ENCODE measurements at places on chromosomes 2 and 18.

GRCh38 chr18:45783097-45784075, 42.1 kb upstream of the SIGLEC15 start:
- no peak for DNase-seq

DNA sequence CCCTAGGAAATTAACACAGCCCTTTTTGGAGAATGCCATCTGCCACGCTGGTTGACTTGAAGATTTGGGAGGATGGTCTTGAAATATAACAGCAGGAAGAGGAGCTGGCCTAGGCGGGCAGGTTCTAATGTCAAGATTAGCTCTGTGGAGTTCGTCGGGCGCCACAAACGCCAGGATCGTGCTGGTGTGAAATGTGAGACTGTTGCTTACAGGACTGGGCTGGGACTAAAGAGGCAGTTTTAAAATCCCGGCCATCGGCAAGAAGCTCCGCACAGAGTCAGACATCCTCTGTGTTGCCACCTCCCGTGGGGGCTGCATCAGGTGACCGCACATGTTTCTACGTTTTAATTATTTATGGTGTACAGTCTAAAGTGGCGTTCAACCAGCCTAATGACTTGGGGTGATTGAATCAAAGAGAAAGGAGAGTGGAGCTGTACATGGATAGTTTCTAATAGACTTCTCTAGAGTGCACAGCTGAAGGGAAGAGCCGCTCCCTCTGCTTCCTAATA, 99.4 kb upstream of the BCL11A start:
- DNase-seq = no peak

DNA sequence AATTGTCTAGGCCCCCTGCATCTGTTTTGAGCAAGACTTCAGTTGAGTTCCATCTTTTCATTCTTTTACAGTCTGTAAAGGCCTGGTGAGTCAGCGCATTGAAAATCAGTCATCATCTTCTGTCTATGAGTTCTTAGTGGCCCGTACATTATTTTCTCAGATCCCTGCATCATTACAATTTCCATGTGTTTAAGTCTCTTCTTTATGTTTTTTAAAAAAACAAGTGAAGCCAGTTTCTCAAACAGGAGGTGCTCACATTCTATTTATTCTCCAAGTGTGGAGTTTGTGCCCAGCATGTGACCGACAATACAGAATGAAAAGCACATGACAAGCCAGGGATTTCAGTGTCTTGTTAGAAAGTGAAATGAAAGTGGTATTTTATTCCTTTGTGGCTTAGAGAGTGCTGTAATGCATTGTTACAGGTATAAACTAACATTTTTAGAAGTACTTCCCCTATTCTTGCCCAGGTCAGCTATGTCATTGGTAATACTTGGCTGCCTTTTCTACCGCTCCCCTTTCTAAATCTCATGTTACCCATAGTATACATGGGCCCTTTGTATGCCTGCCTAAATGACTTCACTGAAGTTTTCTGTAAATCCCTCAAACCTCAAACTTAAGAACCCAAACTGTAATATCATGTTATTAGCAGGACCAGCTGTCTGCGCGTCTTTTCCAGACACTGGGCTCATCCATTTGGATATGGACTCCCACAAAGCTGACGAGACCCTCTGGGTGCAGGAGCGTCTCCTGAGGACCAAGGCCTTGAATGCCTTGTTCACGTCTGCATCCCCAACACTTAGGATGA, 67.6 kb downstream of the FEZ2 start:
- DNase-seq = no peak

GRCh38 chr18:3235846-3236245, 11.8 kb upstream of the MYL12A start:
- DNase-seq = no peak

GRCh38 chr2:42138163-42139015, 30.8 kb upstream of the EML4 start:
- no peak for DNase-seq

GRCh38 chr18:10301831-10302483, 152.5 kb upstream of the APCDD1 start:
- DNase-seq = no peak

DNA sequence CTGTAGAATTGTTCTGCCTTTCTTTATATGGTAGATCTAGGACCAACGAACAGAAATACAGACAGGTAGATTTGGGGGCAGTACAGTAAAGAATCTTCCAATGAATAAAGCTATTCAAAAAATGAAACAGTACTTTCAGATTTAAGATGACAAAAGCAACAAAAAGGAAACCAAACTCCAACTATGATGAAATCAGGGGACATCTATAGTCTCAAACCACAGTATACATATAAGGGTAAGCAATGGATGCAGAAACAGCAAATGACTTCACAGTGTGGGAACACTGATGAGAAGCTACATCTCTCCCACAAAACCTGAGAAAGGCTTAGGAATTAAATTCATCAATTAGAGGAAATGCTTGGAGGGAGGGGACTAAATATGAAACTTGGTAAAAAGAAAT, 202.5 kb downstream of the CTNNA2 start:
- DNase-seq = no peak

GRCh38 chr2:84838434-84839145, 42.3 kb downstream of the TRABD2A start:
- DNase-seq = no peak

DNA sequence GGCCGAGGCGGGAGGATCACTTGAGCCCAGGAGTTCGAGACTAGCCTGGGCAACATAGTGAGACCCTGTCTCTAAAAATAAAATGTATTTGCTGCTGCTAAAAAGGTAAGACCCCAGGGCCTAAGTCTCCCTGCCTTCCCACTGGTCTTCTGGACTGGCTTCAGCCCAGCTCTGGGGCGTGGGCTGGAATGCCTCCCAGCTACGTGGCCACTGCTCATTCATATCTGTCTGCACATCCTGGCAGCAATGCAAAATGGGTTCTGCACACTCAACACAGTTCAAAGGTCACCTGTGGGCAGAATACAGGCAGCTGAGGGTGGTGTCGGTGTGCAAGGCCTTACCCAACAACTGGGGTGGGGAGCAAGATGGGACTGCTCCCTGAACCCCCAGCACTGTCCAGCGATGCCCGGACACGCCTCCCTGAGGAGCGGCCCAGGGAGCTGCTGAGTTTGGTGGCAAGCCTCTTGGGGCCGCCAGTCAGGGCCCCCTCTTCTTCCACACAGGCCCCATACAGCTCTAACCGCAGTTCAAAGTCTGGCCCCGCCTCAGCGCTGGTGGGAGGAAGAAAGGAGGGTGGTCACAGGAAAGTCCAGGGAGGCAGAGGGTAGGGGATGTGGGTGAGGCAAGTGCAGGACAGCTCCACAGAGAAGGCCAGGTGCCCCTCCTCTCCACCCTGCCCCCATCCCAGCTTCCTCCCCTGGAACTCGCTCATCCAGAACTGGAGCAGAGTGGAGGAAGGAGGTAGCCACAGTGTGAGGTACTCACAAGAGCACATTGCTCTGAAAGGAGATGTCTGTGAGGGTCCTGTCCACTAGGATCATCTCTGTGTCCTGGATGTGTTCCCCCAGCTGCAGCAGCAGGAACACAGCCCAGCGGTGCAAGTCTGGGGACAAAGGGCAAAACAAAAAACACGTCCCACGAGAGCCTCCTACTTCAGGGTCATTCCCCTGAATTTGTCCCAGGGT, 8.2 kb downstream of the WDR54 start:
- no peak for DNase-seq

DNA sequence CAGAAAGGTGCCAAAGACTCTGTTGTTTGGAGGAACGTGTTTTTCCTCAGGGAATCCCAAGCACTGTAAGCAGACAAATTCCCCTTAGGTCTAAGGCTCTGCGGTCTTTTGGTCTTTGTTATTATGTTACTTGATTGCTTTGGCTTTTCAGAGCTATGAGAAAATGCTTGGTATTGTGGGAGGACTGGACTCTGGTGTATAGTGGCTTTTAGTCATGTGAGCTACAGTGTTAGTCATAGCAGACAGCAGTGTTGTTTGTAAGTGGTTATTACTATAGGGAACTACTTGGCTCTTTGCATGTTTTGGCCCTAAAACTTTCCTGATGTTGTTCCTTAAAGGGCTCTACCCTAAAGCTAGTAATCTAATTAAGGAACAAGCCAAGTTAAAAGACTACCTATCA, 956.2 kb upstream of the LRATD1 start:
- no peak for DNase-seq

DNA sequence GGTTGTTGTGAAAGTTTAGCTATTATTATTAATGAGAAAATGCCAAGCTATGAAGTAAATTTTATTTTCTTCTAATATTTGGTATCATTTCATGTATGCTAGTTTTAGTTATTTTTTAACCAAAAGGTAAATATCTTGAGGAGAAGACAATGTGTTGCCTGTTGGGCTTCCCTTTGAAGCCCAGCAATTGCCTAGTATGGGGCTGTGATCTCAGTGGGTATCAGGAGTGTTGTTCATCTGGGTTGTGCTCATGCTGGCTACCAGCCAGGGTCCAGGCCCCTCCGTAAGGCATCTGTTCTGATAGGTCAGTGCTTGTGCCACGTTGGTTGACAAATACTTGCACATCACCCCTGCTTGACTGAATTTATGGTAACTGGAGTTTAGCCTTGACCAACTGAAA, 38.0 kb upstream of the DARS1 start:
- DNase-seq = no peak

GRCh38 chr18:32730068-32730467, 42.8 kb downstream of the KLHL14 start:
- DNase-seq = no peak

GRCh38 chr2:217617616-217618022, 385.2 kb downstream of the TNS1 start:
- no peak for DNase-seq

- no peak for DNase-seq
These were observed 99.5 kb downstream of the TTC32 start for GRCh38 chr2:19802086-19802841.

DNA sequence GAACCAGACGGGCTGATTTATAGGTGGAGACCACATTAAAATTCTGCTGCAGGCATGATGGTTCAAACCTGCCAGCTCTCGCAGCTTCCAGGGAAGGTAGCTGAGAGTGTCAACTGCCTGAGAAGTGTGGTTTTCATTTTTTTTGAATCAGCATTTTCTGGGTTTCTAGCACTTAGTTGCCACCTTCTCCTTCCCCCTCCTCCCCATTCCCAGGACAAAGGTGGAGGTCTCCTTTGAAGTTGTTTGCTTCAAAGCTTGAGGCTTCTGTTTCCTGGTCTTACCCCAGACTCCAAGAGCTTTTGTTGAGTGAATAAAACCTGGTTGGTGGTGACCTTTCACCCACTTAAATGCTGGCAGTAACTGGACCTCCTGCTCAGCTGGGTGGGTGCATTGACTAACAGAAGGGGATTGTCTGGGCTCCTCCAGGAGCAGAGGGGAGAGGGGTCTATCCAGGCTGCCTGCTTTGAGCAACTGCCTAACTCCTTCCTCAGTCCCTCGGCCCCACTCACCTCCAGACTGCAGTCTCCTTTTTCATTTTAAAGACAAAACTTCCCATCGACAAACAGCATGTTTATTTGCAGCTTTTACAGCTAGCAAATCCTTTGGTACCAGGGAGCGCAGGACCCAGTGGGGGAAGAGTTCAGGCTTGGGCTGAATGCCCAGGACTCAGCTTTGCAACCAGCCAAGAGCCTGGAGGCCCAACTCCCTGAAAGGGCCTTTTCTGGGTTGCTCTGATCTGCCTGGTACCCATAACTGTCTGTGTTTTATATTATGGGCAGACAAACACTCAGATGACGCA, 3.5 kb downstream of the RHOB start:
- no peak for DNase-seq

- DNase-seq = no peak
These were observed 25.3 kb upstream of the STARD7 start for GRCh38 chr2:96233880-96234316.

- DNase-seq = no peak
These were observed 328.9 kb upstream of the ID2 start for GRCh38 chr2:8352989-8353388.

DNA sequence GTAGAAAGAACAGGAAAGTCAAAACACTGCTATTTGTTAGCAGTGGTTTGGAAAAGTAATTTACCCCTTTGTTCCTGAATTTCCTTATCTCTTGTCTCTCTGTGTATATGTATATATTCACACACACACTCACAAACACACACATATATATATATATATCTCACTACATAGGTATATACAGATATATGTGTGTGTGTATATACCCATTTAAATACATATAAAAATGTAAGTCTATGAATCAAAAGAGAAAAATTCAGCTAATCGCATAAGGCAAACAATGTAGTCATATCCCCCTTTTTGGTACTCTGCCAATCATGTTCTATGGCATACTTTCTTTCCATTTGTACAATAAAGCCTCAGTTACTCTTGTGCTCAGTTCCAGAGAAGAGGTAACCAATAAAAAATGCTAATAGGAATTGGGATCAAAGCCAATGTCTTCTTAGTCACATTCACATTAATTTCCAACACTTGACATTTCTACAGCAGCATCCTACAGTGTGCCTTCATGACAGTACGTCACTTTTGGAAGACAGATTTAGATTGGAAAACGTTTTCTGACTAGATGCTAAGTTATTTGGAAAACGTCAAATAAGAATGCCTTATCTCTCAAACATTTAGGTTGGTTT, 94.6 kb downstream of the MC4R start:
- DNase-seq = no peak

DNA sequence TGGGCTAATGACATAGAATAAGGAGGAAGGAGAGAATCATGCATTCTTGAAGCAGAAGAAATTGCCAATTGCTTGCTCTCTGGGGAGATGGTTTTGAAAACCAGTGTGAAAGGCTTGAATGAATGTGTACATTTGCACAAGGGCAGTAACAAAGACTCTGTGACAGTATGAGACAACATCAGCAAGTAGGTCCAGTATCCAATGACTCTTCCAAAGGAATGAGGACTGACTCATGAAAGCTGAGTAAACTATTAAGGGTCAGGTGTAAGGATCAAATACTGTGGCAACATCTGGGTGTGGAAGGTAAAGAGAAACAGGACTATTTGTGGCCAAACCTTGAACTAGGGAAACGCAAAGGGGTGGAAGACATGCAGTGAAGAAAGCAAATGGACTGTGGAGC, 886.0 kb upstream of the CHAC2 start:
- no peak for DNase-seq

GRCh38 chr2:69660637-69661036, 17.1 kb upstream of the AAK1 start:
- DNase-seq = no peak

GRCh38 chr2:237045449-237045848, 40.2 kb upstream of the COPS8 start:
- DNase-seq = no peak

- DNase-seq = no peak
These were observed 522.1 kb downstream of the NRXN1 start for GRCh38 chr2:50509852-50510251.

GRCh38 chr18:8300751-8301410, 308.4 kb upstream of the RAB12 start:
- DNase-seq = no peak

DNA sequence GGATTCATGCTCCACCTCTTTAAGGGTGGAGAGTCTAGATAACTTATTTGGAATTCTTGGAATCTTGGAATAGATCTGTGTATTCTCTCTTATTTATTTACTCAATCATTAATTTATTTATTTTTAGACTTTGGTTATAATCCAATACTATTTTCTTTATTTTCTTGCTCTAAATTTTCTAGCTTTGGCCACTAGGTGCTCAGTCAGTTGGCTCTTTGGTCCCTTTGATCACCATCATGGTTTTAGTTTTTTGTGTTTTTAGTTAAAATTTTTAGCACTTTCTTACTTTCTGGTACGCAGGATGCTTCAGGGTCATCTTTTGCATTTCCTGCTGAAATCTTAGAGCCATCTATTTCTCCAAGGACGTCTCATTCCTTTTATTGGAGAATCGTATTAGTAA, 5.2 kb upstream of the PLEK start:
- no peak for DNase-seq
